ENCODE measurements at places on chromosomes 11 and 22. TPM values are rescaled to one million over a fixed set of nuclear protein-coding genes. Genes with fewer than 3 reads are reported as not detected.

POU2AF1 gene
- 2.2 TPM for total RNA-seq

SUSD2 gene
- 1.2 TPM for total RNA-seq

PTGDR2 gene
- 0.28 TPM for total RNA-seq

MOGAT2 gene
- total RNA-seq: not detected

KMT2A gene
- 31.3 TPM for total RNA-seq

SCUBE2 gene
- 8.1 TPM for total RNA-seq

ZNF195 gene
- total RNA-seq: 20.4 TPM

- H3K4me1 ChIP-seq: no peaks in the 10 kb centered on the region
- no peaks in the 10 kb centered on the region for H3K27me3 ChIP-seq
- no peak for DNase-seq
Observed at GRCh38 chr22:41991111-41991510, 7.5 kb upstream of the WBP2NL start.

DNA sequence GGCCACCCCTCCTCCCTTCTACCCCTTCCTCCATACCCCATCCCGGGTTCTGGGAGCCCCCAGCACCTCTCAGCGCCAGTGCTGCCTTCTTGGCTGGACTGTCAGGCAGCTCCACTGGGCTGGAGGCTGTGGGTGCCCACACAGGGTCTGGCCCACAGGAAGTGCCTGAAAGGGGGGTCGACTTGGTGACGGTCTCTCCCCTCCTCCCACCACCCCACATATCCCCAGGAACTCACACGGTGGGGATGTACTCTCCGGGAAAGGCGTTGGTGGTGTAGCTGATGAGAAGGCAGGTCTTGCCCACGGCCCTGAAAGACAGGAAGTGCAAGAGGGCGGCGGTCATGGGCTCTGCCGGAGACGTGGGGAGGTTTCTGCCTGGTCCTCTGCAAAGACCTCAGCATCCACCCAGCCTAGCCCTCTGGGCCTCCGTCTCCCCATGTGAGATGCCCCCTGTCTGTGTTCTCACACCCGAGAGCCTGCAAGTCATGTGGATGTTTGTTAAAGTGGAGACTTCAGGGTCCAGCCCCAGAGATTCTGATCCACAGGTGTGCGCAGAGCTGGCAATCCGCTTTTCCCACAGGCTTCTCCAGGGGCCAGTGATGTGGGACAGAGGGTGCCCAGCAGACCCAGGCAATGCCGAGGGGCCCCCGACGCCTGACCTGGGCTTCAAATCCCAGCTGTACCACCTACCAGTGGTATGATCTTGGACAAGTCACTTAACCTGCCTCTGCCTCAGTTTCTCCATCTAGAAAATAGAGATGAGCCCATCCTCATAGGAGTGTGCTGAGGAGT is 2.5 kb downstream of the RAC2 start:
- no peak overlapping the region for H3K4me3 ChIP-seq
- H3K27ac ChIP-seq: no peak overlapping the region
- H3K36me3 ChIP-seq: no peaks in the 10 kb centered on the region
- no peak for DNase-seq
- no peaks in the 10 kb centered on the region for H3K27me3 ChIP-seq

GRCh38 chr11:41245704-41246398 is 213.6 kb downstream of the LRRC4C start:
- no peaks in the 10 kb centered on the region for H3K4me1 ChIP-seq
- no peak overlapping the region for H3K4me3 ChIP-seq
- DNase-seq: no peak
- H3K36me3 ChIP-seq: no peaks in the 10 kb centered on the region

GRCh38 chr11:18309691-18310090 is 12.2 kb downstream of the HPS5 start:
- DNase-seq: no peak
- no peaks in the 10 kb centered on the region for H3K27me3 ChIP-seq
- H3K27ac ChIP-seq: no peak overlapping the region

DNA sequence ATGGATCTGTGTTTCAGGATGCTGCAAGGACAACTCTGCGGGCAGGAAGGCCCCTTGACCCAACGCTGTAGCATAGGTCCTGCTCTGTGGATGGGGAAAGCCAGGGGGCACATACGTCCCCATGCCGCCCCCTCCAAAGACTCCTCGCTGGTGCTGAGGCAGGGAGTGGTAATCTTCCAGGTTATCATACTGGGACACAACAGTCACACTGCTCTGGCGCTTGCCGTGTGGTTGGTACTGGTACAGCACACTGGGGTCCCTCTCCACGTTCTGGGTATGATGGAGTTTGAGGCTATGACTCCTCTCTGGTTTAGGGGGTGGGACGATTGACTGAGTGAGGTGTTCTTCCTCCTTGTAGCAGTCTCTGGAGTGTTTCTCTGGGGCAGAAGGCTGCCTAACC is 26.2 kb upstream of the TP53AIP1 start:
- no peak overlapping the region for H3K4me3 ChIP-seq
- H3K4me1 ChIP-seq: no peaks in the 10 kb centered on the region
- no peak for DNase-seq
- no peaks in the 10 kb centered on the region for H3K27me3 ChIP-seq
- peaks cover 46% of the 10 kb centered on the region for H3K36me3 ChIP-seq

GRCh38 chr11:6812390-6813005 is 13.0 kb upstream of the OR6A2 start:
- H3K27ac ChIP-seq: no peak overlapping the region
- H3K36me3 ChIP-seq: no peaks in the 10 kb centered on the region
- no peaks in the 10 kb centered on the region for H3K4me1 ChIP-seq
- DNase-seq: no peak

DNA sequence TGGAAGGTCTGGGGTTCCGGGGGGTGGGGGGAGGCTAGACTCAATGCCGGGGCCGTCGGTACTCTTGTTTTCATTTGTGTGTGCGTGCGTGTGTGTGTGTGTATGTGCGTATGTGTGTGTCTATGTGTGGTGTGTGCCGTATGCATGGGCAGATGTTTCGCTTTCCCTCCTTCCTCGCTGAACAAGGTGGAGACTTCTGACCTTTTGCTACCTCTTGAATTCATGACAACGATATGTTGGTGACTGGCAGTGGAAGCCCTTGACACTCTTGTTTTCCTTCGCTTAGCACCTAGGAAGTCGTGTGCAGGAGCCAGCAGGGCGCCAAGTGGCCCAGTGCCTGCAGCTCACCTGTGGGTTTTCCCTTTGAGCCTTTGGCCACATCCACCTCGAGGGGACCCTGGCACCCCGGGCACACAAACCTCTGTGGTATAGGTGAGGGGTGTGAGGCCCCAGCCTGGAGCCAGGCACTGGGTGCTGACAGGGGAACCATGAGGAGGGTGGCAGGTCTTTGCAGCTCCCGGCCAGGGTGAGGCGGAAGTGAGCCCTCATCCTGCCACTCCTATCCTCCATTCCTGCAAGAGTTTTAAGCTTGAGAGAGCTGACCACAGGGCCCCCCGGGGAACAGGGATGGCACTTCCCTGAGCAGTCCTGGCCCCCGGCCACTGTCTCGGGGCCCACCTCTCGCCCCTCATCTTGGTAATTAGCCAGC is 19.3 kb upstream of the TMEM191C start:
- peak; percentile 85 for DNase-seq
- H3K27ac ChIP-seq: no peak overlapping the region
- H3K36me3 ChIP-seq: peaks cover 15% of the 10 kb centered on the region
- no peaks in the 10 kb centered on the region for H3K4me1 ChIP-seq
- no peak overlapping the region for H3K4me3 ChIP-seq

GRCh38 chr11:6474806-6475500 is 1.2 kb upstream of the TRIM3 start:
- DNase-seq: no peak
- peaks cover 18% of the 10 kb centered on the region for H3K4me1 ChIP-seq
- peaks cover 14% of the 10 kb centered on the region for H3K36me3 ChIP-seq
- H3K4me3 ChIP-seq: no peak overlapping the region

DNA sequence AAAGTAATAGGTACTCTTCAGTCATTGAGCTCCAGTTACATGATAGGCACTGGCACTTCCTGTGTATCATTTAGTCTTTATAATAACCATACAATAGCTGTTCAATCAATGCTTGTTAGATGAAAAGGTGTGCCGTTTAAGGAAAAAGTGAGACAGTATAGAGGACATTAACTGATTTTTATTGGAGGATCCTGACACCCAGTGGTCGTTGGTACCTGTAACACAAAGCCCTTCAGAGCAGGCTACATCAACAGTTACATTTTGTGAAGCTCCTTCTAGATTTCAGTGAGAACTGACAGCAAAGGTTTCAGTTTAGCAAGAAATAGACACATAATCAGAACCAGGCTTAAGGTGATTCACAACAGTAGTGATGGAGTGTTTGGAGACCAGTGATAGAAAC is 44.2 kb downstream of the CCDC81 start:
- H3K27ac ChIP-seq: no peak overlapping the region
- H3K27me3 ChIP-seq: no peaks in the 10 kb centered on the region
- no peaks in the 10 kb centered on the region for H3K36me3 ChIP-seq
- no peak for DNase-seq
